ENCODE measurements at places on chromosomes 4 and X.

DNA sequence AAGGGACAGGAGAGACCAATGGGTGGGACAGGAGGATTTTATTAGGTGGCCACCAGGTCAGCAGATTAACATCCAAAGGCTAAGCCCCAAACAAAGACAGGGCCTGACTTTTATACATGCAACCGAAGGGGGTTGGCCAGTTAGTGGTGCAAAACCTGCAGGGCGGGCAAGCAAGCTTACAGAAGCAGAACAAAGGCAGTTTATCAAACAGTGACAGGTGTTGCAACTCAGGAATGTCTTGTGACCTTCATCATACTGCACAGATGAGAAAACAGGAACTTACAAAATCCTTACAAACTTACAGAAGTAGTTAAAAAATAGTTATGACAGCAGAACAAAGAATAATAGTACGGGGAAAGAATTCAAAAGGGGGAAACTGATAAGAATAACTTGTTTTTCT is 708.1 kb downstream of the GLUD2 start:
- DNase-seq, result no peak

DNA sequence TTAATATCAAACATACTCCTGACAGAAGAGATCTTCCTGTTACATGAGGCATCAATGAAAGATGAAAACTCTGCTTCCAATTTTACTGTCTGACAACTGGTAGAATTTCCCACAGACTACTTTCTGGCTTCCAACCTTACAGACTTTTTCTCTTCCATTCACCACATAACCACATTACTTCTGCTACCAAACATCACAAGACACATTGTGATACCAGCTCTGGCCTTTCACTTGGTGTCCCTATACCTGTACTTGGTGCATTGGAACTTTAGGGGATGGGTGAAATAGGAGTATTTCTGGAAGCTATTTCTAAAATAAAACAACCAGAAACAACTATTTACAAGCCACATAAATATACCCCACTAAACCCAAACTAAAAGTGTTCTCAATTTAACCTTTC is 20.5 kb downstream of the AMTN start:
- no peak for DNase-seq

GRCh38 chr4:41949531-41949930 is 14.3 kb downstream of the TMEM33 start:
- no peak for DNase-seq

GRCh38 chr4:81465406-81466340 is 6.0 kb downstream of the RASGEF1B start:
- DNase-seq, result no peak

DNA sequence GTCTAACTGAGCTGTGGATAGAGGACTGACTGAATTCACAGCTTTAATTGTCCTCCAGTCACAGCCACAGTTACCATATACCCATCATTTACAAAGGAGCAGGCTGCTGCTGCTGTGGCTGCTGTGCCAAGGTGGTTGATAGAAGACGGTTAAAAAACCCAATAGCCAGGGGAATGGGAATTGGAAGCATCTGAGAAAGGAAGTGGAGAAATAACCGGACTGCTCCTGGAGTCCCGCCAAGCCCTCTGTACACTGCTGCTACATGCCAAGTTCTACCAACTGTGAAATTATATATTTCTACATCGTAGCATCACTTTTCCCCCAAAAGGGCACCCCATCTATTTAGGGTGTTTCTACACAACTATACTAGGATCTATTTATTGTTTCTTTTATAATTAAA is 279.7 kb upstream of the ARX start:
- DNase-seq, result no peak

Data from stimulated activated CD4-positive, alpha-beta T cell treated with anti-CD3 and anti-CD28 coated beads, TNF-alpha, amount 100 ng/mL, for 1 hour (primary cell).